ENCODE measurements at places on chromosomes 7 and 10.

DNA sequence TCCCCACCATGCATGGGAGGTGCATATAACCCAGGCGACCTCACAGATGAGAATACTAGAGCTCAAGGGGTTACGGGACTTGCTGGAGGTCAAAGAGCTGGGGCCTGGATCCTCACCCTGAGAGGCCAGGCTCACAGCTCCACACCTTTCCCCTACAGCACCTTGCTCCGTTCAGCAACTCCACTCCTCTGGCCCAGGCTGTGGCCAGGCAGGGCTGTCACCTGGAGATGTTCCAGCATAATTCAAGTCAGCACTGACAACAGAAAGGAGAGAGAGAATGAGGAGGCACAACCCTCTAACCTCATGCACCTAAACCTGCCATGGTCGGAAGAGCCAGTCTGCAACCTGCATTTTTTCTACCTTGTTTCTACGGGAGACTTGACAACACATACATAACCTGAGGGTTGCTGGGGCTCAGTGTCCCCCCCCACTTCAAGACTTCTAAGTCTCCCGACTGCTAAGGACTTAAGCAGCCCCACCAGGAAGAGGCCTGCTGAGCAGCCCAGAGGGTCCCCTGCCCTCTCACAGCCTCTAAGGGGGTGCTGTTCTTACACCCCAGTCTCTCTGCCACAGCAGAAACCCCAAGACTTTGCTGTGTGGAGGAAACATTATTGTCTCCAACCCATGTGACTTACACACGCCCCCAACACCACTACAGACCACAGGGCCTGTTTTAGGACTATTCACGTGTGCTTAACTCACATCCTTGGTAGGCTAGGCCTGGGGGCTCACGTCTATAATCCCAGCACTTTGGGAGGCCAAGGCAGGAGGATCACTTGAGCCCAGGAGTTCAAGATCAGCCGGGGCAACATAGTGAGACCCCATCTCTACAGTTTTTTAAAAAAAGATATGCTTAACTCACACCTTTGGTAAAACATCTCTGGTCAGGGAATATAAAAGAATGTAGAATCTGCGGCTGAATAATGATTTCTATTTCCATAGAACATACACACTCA, 175.6 kb downstream of the FAM107B start:
- no peak for DNase-seq

DNA sequence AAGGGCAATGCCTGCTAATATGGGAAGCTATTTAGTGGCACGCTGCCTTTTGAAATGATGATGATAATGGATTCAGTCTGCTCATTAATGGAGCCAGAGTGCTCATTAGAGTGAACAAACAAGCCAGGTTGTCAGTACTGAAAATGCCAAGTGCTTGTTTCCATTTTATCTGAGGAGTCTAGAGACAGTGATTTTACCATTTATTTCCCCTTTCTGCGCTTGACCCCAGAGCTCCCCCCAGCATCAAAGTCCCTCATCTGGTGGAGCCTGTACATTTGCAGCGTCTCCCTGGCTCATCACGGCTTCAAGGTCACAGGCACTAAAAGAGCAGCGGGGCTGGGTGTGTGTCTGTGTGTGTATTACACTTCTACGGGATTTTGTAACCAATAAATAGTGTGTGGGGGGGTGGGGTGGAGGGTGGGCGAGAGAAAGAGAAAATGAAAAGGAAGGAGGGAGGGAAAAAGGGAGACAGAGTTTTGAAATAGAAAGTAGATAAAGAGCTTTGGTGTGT, 553.8 kb downstream of the TFEC start:
- no peak for DNase-seq

DNA sequence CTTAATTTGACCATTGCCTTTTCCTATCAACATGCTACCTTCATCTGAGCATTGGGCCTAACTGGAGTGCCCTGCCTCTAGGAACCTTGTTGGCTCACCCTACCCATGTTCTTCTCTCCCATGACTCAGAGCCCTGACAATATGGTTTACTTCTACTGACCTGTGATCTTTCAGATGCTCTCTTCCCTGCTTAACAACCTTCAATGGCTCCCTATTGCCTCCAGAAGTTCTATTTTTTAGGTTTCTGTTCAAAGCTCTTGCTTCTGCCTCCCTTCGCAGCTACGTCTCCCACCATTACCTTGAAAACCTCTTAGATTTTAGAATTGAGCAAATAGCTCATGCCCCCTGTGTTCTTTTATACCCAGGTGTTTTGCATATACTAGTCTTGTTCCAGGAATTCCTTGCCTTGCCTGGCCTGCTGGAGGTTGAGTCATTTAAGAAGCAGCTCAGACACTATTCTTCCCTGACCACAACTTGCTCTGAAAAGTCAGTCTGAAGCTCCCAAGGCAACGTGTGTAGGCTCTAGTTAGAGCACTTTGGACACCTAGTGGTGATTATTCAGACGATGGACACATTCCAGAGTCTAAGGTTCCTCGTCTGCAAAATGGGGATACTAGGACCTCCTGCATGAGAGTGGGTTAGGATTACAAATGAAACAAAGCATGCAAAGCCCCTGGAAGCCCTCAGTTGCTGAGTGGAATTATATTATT, 64.4 kb upstream of the EMX2 start:
- no peak for DNase-seq

DNA sequence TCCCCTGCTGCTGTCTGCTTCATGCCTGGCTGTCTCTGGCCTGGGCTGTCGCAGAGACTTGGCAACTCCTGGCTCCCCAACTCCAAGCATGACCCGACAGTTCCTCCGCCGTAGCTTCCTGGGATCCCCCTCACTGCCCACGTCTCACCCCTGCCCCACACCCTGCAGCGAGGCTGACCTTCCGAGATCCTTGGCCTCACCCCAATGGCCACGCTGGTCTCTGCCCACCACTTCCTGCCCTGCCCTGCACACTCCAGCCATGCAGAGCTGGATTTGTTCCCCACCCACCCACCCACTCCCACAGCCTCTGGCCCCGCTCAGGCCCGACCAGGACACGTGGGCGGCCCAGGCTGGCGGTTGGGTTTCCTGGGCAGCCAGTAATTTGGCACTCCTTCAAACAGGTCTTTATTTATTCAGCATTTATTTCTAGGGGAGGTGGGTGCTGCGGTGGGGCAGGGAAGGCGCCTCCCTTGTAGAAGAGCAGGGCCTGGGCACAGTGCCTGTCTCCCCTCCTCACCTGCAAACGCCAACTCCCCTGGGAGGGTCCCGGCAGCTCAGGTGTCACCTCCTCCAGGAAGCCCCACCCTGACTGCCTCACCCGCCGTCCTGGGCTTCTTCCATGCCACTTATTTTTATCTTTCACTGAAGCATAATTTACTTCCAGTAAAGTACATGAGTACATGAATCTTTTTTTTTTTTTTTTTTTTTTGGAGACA, 25.5 kb downstream of the GTF2IRD1 start:
- DNase-seq: no peak

DNA sequence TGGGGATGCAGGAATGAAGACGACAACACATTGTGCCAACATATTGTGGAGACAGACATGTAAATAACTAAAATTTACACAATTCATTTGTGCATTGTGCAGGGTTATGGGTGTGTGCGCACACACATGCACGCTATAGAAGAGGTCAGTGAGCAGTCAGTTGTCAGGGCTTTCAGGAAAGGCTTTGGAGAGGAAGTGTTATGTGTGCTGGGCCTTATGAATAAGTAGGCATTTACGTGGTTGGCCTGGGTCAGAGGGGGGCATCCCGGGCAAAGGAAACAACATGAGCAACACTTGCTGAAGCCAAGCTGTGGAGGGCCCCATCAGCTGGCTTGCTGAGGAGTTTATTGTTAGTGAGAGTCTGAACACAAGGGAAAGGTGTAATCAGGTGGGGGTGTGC, 4.1 kb downstream of the PRXL2A start:
- no peak for DNase-seq

DNA sequence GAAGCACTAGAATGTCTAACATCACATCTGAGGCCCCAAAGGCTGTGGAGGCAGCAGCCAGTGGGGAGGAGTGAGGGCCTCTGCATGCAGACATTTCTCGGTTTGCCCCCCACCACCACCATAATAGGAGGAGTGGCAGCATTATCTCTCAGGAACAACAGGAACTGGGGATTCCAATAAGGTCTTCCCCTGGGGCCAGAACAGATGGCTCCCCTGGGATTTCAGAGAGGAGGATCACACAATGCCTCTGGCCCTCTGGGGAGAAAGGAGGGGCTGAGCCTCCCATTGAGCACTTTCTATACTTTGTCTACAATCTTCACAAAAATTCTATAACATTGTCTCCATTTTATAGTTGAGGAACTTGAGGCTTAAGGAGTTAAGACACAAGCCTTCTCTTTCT, 61.1 kb downstream of the GRID1 start:
- no peak for DNase-seq

DNA sequence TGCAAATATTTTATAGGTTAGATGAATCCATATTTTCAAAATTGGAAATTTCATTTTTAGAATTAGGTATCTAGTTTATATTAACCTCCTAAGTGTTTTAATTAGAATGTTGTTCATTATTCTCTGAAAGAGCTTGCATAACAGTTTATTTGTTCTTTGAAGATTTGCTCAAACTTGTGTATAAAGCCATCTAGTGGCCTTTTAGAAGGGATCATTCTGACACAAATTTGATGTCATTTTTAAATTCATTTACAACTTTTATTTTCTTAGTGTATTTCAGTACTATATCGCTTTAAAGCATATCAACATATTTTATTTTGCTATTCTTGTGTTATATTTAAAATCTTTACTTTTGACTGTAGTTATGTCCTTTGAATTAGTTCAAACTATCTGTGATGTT, 527.0 kb upstream of the NRG3 start:
- DNase-seq: no peak

DNA sequence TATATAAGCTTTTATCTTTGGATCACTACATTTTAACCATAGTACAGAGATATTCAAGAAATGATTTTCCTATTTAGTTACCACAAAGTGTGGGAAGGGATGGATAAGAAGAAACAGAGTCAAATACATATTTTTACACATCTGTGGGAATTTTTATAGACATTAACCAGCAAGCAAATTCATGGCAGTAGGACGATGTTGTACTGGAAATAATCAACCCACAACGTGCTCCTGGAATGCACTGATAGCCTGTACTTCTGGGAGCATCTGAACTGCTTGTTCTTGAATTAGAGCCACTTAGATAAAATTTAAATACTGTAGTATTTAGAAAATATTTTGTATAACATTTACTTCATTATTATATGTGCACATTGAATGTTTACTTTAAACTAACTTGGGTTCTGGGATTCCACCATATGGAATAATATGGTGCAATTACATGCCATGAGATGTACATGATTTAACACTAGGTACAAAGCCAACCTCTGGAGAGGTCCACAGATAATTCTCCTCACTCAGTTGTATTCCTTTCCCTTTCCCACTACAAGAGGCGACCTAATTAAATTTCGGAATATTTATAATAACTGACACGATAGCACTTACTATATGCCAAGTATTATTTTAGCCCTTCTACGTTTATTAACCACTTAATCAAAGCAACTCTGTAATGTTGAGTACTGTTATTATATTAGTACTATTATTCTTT, 164.9 kb upstream of the HGF start:
- DNase-seq: no peak

DNA sequence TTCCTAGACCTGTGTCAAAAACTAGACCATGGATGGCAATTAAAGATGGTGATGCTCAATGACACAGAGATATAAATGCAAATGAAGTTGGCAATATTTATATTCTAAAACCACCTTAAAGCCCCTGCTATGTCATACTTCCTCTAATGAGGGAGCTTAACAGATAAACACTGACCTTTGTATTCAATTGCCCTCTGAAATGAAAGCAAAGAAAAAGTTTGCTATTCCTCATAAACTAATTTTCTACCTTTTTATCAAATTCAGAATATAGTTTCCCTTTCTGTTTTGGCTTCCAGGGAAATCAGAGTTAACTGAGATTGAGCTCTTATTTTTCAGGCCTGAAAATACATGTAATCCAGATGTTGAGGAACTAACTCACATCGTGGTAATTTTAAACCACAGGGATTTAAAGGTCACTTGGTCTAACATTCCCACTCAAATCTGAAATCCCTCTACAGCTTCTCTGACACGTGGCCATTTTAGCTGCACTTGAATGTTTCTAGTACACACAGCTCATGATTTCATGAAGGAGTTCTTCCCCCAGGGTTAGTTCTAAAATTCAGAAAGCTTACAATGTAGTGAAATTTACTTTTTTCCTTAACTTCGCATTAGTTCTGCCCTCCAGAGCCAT, 37.9 kb upstream of the ABCB5 start:
- no peak for DNase-seq
